ENCODE measurements at places on chromosomes 13 and 19.

DNA sequence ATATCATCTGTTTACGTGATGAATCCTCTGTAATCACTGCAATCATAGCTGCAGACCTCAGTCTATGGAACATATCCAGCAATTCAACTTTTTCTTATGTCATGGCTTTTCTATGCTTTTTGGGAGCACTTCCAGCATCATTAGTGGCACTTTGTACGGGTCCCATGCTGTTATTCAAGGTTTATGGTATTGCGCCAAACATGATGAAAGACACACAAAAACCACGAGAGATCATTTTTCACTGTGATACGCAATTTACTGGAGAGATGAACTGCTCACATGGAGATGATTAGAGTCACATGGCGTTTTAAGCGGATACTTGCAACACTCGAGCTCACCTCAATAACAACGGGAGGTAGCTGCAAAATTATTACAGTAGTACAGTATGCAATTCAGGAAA lies 2101.7 kb upstream of the PCDH20 start:
- no peaks in the 10 kb centered on the region for H3K4me1 ChIP-seq
- no peaks in the 10 kb centered on the region for H3K36me3 ChIP-seq
- no peak for DNase-seq

- no peak overlapping the region for H3K4me3 ChIP-seq
- H3K27ac ChIP-seq: no peak overlapping the region
- H3K36me3 ChIP-seq: no peaks in the 10 kb centered on the region
- H3K27me3 ChIP-seq: no peaks in the 10 kb centered on the region
- no peaks in the 10 kb centered on the region for H3K4me1 ChIP-seq
Measured at GRCh38 chr13:58302349-58302748, 670.8 kb downstream of the PCDH17 start.

DNA sequence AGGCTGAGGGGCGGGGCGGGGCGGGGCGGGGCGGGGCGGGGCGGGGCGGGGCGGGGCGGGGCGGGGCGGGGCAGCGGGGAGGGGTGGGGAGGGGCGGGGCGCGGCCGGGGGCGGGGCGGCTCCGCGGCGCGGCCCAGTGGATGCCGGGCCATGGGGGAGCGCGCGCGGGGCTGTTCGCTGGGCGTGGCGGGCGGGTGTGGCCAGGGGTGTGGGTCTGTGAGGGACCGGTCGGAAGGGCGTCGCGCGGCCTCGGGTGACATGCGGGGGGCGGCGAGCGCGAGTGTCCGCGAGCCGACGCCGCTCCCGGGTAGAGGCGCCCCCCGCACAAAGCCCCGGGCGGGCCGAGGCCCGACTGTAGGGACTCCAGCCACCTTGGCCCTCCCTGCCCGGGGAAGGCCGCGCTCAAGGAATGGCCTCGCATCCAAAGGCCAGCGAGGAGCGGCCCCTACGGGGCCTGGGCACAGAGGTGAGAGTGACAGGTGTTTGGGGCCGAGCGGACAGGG lies at the start of gene ZFP28:
TSS of gene ZFP28 (plus strand) at position 188 of the 503 bp plus-strand sequence. CDS start at position 259, 71 bp downstream.
- H3K27ac ChIP-seq: peak within 1 kb of the TSS; percentile 84
- peak within 1 kb of the TSS; percentile 94 for H3K4me3 ChIP-seq
- H3K27me3 ChIP-seq: no peaks in the 10 kb centered on the region
- H3K4me1 ChIP-seq: peaks cover 7% of the 10 kb centered on the region
- no peak for DNase-seq
- H3K36me3 ChIP-seq: no peaks in the 10 kb centered on the region

DNA sequence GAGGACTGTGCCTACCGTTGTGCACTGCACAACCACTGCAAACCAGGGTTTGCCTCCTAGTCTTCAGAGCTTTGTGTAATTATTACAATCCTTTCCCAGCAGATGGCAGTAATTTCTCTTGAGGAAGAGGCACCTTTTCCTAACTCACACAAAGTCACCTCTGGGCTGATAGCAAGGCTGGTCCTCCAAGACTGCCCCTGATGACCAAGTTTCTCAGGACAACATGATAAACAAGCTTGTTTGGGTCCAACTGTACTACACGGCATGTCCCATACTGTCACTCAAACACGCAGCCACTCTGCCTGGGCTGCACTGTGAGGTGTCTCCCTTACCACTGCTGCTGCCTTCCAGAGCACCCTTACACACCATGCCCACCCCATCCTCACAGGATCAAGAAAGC lies 39.3 kb downstream of the RFXAP start:
- H3K27me3 ChIP-seq: no peaks in the 10 kb centered on the region
- peaks cover 4% of the 10 kb centered on the region for H3K36me3 ChIP-seq
- peak; percentile 78 for DNase-seq
- no peak overlapping the region for H3K4me3 ChIP-seq
